Keratinocyte (primary cell): ENCODE measurements at places on chromosomes 1 and 21. TPM values are rescaled to one million over a fixed set of nuclear protein-coding genes. Genes with fewer than 3 reads are reported as not detected.

DNA sequence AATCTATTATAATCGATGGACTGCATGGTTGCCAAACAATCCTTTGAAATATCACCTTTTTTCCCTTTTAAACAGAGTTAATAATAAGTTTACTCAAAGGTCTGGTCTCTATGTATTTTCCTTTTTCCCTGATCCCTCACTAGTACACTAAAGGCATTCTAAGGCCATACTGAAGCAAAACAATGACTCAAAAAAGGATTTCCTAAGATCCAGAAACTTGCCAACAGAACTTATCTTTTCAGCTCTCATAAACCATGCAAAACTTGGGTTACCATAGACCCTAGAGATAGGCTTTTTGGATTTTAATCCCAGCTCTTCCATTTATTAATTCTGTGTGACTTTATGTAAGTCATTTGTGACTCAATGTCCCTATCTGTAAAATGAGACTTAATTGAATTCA lies 77.1 kb downstream of the IFI44 start:
- no peak for DNase-seq

PCAT6 gene
- polyA plus RNA-seq = 1.6 to 3.5 TPM (median 2.3 TPM) in 3 replicates

DNA sequence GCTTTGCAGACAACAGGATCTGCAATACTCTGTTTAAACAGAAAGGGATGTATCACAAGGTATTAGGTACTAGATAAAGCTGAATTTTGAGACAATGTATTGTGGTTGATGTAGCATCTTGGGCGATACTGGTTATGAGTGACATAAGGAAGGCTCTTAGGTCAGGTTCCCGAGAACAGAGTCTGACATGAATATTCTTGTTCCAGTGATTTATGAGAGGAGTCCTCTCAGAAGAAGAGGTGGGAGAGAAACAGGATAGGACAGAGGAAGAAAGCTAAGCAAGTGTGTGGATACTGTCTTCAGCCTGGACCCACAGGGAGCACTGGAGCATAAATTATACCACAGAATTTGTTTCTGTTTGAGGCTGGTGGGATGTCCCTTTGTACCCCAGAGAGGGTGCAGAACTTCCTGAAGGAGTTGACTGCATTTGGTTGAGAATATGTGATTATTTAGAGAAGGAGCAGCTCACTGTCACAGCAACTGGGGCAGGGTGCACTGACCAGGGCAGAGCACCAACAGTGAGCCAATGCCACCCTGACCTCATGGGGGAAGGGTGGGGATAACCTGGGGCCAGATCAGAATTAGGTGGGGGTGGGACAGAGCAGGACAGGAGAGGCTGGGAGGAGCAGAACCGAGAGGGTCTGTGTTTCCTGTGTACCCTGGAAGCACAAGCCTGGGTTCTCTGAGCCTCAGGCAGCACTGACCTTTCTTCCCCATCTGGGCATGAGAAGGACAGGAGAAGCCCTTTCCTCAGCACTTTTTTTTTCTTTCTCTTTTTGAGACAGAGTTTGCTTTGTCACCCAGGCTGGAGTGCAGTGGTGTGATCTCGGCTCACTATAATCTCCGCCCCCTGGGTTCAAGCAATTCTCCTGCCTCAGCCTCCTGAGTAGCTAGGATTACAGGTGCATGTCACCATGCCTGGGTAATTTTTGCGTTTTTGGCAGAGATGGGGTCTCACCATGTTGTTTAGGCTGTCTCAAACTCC lies 36.3 kb upstream of the SLC6A9 start:
- DNase-seq = no peak

DNA sequence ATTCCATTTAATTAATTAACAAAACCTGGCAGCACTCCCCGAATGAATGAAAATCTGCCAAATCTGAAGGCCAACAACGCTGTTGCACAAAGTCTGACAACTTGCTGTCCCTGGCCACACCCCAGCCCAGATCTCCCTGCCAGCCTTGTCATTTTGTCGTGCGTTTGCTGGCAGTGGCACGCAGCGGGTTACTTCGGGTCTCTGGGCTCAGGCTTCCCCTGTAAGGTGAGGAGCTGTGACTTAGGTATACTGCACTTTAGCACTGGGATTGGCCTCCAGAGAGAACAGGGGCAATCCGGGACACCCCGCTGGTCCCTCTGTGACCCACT lies 34.3 kb upstream of the SIM2 start:
- DNase-seq = no peak

DNA sequence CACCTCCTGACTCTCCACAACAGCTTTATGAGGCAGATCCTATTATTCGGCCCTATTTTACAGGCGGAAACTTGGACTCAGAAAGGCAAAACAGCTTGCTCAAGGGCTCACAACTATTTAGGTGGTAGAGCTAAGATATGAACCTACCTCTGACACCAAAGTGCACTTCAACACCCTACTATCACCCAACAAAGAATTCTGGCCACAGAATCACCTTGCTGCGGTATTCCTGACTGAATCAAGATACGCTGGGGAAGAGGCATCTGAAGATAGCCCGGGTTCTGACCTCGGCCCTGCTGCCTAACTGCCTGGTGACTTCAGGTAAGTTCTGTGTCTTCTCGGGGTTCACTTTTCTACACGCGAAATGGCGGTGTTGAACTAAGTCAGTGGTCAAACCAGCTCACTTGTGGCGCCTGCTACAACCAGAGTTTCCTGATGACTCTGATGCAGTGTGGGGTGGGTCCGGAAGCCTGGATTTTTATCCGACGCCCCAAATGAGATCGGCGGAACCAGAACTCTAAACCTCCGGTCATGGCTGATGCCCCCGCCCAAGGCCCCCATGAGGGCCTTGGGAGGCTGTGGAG lies 608 bp downstream of the PEF1 start:
- peak; percentile 48 for DNase-seq

SPRR2G gene
- 0.73 to 6.2 TPM (median 3.3 TPM) in 3 replicates for polyA plus RNA-seq

DNA sequence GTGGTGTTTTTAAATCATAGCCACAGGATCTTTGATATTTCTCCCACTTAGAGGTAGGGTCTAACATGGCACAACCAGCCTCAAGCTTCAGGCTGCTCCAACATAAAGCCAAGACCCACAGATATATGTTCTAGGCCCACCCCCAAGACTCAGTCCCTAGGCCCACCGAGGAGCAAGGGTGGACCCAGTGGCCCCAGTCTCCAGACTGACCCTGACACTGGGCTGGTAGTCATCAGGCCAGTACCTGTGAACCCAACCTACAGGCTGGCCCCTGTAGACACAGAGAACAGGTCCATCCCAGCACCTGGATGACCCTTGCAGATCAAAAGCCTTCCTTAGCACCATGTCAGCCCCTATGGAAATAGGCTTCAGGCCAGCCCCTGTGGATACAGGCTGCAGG lies 60.5 kb downstream of the NEGR1 start:
- DNase-seq = no peak

MACF1 gene
- polyA plus RNA-seq = 84.8 to 111 TPM (median 96.9 TPM) in 3 replicates

DNA sequence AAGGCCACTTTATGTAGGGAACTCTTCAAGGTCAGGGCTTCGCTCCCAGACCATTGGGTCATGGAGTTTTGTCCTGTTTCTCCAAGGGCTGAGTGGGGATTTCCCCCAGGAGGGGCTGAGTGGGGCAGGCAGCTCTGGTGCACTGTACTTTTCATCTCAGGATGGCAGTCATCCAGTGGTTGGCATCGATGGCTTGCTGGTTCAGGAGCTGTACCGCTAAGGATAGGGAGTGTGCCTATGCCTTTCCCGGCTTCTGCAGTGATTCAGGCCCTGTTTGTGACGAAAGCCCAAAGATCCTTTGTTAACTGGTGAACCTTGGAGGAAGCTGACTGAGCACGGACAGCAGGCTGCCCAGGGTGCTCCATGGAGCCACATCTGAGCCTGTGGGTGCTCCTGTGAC lies 100.1 kb upstream of the GADD45A start:
- no peak for DNase-seq

DNA sequence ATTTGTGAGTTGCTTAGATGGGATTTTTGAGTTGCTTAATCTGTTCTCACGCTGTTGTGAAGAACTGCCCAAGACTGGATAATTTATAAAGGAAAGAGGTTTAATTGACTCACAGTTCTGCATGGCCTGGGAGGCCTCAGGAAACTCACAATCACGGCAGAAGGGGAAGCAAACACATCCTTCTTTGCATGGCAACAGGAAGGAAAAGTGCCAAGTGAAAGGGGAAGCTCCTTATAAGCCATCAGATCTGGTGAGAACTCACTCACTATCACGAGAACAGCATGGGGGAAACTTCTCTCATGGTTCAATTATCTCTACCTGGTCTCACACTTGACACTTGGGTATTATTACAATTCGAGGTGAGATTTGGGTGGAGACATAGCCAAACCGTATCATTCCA lies 10.3 kb downstream of the CLIC6 start:
- DNase-seq = no peak

DNA sequence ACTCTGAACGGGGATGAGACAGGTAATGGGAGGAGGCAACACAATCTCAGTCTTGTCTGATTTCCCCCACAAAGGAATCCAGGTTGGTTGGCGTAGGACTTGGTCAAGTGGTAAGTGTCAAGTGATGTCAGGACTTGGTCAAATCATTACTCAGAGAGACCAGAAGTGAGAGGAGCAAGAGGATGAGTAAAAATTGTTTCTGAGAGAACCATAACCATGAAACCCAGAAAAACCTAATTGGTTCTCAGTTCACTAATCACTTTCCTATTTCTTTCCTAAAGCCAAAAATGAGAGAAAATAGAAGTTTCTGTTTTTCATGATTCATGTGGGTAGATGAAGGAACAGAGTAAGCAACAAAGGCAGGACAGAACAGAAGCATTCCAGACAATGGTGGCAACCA lies 5.0 kb downstream of the PHC2 start:
- DNase-seq = no peak
